ENCODE measurements at places on chromosomes 5 and 9. TPM values are rescaled to one million over a fixed set of nuclear protein-coding genes. Genes with fewer than 3 reads are reported as not detected.

The HACD4 gene
- 8.8 TPM for total RNA-seq

The GABRA1 gene
- not detected for total RNA-seq

The PAIP2 gene
- 146 TPM for total RNA-seq

The SPINK5 gene
- 0.28 TPM for total RNA-seq

The OLFML2A gene
- 147 TPM for total RNA-seq

The GPR21 gene
- 1.4 TPM for total RNA-seq

The SPACA9 gene
- 12.7 TPM for total RNA-seq

Data from sigmoid colon (tissue), 7 donors.